ENCODE measurements at places on chromosomes 4 and X.
A peak's percentile ranks its signal among the peaks of the same experiment; 100 is the strongest.

GRCh38 chr4:168847771-168848502, 162.1 kb downstream of the CBR4 start:
- DNase-seq = no peak

- DNase-seq = no peak
Observed at GRCh38 chr4:26372076-26372475, 51.3 kb downstream of the RBPJ start.

DNA sequence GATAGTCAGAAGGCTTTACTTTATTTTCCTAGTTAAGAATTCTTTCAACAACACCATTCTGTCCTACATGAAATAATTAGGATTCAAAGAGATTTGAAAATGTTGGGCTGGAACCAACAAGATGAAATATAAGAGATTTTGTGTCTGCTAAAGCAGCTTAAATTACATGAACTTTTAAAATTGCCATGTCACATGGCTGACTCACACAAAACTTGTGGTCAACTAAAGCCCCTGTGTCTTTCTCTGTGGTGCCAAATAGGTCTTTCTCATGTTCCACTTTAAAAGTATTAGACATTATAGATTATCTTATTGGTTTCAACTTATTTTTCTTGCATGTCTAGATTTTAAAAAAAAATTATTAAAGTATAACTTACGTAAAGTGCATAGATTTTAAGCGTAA, 60.8 kb upstream of the FHL1 start:
- peak; percentile 38 for DNase-seq

DNA sequence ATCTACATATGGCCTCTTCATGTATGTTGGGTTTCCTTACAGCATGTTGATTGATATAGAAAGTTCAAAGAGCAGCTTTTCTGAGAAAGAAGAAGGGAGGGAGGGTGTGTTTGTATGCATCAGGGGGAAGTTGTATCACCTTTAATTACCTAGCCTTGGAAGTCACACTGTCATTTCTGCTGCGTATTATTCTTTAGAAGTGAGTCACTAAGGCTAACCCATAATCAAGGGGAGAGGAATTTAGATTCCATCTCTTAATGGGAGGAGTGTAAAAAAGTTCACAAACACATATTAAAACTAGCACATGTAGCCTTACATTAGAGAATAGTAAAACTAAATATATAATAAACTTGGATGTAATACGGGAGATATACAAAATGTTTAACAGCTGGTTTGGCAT, 86.5 kb upstream of the CBLL2 start:
- no peak for DNase-seq

Measured in fibroblast of skin of abdomen (primary cell).